Peyer's patch (tissue), 4 donors: ENCODE measurements at places on chromosomes 6 and 20. TPM values are rescaled to one million over a fixed set of nuclear protein-coding genes. Genes with fewer than 3 reads are reported as not detected.

DNA sequence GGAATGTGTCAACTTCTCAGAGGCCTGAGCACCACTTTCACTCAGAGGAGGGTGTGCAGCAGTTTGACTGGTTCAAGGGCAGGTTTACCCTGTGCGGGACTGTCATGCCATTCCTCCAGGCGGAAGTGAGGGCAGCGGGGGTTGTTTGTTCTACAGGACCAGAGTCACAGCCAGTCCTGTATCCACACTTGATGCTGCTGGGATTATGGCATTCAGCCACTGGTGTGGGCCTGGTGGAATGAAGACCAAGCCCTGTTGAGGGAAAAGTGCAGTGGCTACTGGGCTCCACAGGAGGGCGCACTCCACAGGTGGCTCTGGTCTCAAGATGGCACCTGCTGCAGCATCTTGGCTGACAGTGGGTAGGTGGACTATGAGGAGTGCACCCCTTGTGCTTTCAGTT, 14.8 kb downstream of the SEMG2 start:
- no peak overlapping the region for H3K4me3 ChIP-seq
- H3K4me1 ChIP-seq: no peaks in the 10 kb centered on the region
- H3K36me3 ChIP-seq: no peaks in the 10 kb centered on the region
- DNase-seq: no peak

Gene OR12D3
- not detected for total RNA-seq

GRCh38 chr6:43511824-43512415, 1.8 kb upstream of the LRRC73 start:
- H3K4me3 ChIP-seq: no peak overlapping the region
- no peaks in the 10 kb centered on the region for H3K36me3 ChIP-seq
- peaks cover 5% of the 10 kb centered on the region for H3K4me1 ChIP-seq
- H3K27me3 ChIP-seq: no peaks in the 10 kb centered on the region

Gene RNF144B
- 2.4 TPM for total RNA-seq

Gene SCUBE3
- total RNA-seq: not detected

- peak; percentile 81 for DNase-seq
- no peaks in the 10 kb centered on the region for H3K4me1 ChIP-seq
- H3K27ac ChIP-seq: peak overlapping the region; percentile 94
- H3K27me3 ChIP-seq: no peaks in the 10 kb centered on the region
- no peaks in the 10 kb centered on the region for H3K36me3 ChIP-seq
Measured at GRCh38 chr20:3045042-3045815, 623 bp upstream of the MRPS26 start.

- H3K4me1 ChIP-seq: no peaks in the 10 kb centered on the region
- H3K36me3 ChIP-seq: no peaks in the 10 kb centered on the region
- no peak for DNase-seq
- no peaks in the 10 kb centered on the region for H3K27me3 ChIP-seq
Measured at GRCh38 chr6:98843271-98844243, 9.2 kb downstream of the POU3F2 start.

GRCh38 chr6:87230801-87231200, 75.4 kb downstream of the ZNF292 start:
- no peaks in the 10 kb centered on the region for H3K36me3 ChIP-seq
- H3K27me3 ChIP-seq: no peaks in the 10 kb centered on the region
- no peak overlapping the region for H3K4me3 ChIP-seq
- H3K27ac ChIP-seq: no peak overlapping the region
- H3K4me1 ChIP-seq: no peaks in the 10 kb centered on the region

Gene PHACTR2
- total RNA-seq: 55.2 TPM

Gene SLC25A27
- total RNA-seq: 57.8 TPM

GRCh38 chr6:141248021-141248799, 884.5 kb upstream of the GJE1 start:
- no peaks in the 10 kb centered on the region for H3K36me3 ChIP-seq
- H3K27ac ChIP-seq: no peak overlapping the region
- no peaks in the 10 kb centered on the region for H3K27me3 ChIP-seq
- no peak overlapping the region for H3K4me3 ChIP-seq

- no peak overlapping the region for H3K27ac ChIP-seq
- no peak overlapping the region for H3K4me3 ChIP-seq
- no peaks in the 10 kb centered on the region for H3K4me1 ChIP-seq
- H3K27me3 ChIP-seq: no peaks in the 10 kb centered on the region
- no peaks in the 10 kb centered on the region for H3K36me3 ChIP-seq
Measured at GRCh38 chr20:51953731-51954340, 151.5 kb upstream of the SALL4 start.

GRCh38 chr20:59786801-59787537, 146.5 kb downstream of the SYCP2 start:
- H3K4me3 ChIP-seq: no peak overlapping the region
- no peaks in the 10 kb centered on the region for H3K36me3 ChIP-seq
- no peak for DNase-seq

Gene SLC22A1
- total RNA-seq: 4.7 TPM

Gene BPI
- not detected for total RNA-seq

DNA sequence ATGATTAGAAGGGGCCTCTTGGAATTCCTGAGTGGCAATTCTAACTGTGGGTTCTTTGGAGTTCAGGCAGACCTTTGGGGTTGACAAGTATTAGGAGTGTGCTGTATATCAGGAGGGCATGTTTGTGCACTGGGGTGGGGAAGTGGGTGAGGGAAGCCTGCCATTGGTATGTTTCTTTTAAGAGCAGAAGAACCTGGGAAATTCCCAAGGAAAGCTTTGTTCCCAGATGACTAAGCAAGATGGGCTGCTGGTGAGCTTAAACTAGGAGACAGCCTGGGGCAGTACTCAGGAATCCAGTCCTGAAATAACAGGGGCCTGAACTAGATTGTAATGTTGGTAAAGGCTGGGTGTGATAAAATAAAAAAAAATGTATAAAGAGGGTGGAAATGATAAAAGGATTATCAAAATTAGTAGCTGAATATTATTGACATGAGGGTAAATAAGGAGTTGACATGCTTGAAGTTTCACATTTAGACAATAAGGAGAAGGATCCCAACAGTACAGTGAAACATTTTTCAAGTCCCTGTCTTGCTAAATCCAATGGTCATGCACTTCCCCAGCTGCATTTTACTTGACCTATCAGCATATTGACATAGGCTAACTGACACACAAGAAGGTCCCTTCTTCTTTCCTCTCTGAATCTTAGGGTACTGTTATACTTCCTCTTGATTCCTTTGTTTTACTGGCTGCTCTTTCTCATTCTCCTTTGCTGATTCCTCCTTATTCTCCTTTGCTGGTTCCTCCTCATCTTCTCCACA, 18.4 kb upstream of the IFNGR1 start:
- H3K27me3 ChIP-seq: no peaks in the 10 kb centered on the region
- H3K4me3 ChIP-seq: no peak overlapping the region
- DNase-seq: no peak
- H3K36me3 ChIP-seq: no peaks in the 10 kb centered on the region
- H3K4me1 ChIP-seq: peaks cover 6% of the 10 kb centered on the region
